ENCODE measurements at places on chromosomes 12 and 14.
A peak's percentile ranks its signal among the peaks of the same experiment; 100 is the strongest.

- DNase-seq: no peak
Observed at GRCh38 chr14:93186466-93186865, 1.3 kb downstream of the LYSET start.

GRCh38 chr12:122834104-122834920 is 945 bp upstream of the HIP1R start:
- DNase-seq: peak; percentile 74

DNA sequence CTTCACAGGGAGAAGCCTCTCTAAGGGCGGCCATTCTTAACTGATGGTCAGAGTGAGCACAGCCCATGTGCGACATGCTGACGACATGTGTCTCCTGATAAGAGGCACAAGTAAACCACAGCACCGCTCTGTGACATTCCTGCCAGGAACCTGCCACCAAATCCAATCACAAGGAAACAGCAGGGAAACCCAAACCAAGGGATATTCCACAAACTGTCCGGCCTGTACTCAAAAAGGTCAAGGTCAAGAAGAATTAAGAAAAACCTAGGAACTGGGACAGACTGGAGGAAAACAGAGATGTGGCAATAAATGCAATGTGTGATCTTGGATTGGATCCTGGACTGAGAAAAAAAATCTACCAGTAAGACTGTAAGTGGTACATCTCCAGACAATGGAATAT is 91.9 kb downstream of the SYNE3 start:
- DNase-seq: no peak

- DNase-seq: peak; percentile 37
Observed at GRCh38 chr14:77040741-77041653, 12.5 kb upstream of the IRF2BPL start.

DNA sequence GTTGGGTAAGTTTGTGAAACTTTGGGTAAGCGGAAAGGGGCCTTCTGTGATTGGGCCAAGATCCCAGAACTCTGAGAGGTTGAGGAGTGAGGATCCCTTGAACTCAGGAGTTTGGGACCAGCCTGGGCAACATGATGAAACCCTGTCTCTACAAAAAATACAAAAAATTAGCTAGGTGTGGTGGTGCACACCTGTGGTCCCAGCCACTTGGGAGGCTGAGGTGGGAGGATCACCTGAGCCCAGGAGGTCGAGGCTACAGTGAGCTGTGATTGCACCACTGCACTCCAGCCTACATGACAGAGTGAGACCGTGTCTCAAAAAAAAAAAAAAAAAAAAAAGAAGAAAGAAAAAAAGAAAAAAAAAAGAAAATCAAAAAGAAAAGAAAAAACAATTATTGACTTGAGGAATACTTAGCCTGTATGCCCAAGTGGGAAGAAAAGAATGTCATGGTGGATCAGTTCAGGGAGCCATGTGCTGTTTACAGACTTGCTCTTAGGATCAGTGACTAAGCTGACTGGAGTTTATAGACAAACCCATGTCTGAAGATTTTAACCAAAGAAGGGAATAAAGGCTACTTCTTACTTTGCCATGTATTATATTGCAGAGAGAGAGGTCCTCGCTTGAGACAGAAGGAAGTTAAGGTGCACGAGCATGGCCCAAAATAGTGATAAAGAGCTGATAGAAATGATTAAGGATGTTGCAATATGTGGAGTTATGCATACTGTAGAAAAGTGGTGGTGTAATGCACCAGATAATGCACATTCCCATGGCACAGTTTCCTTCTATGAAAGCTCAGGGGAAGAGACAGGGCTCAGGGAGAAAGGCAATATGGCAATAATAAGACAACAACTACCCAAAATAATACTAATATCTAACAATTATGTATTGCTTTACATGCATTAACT is 881 bp downstream of the HSD17B6 start:
- DNase-seq: no peak

Data from NCI-H82 (cell line).